Stimulated activated CD4-positive, alpha-beta T cell treated with anti-CD3 and anti-CD28 coated beads, Interleukin-4, amount 100 ng/mL, for 48 hours (primary cell): ENCODE measurements at places on chromosomes 1 and 21.

- no peak for DNase-seq
These were observed 22.4 kb upstream of the PADI2 start for GRCh38 chr1:17141441-17142197.

- DNase-seq, result no peak
These were observed 126.6 kb downstream of the DISP1 start for GRCh38 chr1:222941425-222941824.

GRCh38 chr21:20004367-20004766, 993.8 kb upstream of the NCAM2 start:
- no peak for DNase-seq

DNA sequence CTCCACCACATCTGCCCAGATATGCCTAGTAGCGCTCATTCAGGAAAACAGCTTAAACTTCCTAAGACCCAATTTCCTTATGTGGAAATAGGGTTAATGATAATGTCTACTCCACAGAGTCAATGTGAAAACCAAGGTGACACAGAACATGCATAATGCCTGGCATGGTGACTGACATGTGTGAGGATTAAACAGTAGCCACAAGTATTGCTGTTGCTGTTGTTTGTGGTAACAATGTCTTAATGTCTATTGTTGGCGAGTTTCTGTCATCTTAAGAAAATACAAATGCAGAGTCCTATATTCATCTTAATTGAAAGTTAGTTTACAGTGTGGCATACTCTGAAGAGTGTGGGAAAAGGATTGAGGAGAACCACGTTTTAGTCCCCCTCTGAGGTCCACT, 75.6 kb upstream of the NGF start:
- DNase-seq, result no peak

- DNase-seq, result no peak
These were observed 19.7 kb downstream of the PPFIA4 start for GRCh38 chr1:203045821-203046594.

DNA sequence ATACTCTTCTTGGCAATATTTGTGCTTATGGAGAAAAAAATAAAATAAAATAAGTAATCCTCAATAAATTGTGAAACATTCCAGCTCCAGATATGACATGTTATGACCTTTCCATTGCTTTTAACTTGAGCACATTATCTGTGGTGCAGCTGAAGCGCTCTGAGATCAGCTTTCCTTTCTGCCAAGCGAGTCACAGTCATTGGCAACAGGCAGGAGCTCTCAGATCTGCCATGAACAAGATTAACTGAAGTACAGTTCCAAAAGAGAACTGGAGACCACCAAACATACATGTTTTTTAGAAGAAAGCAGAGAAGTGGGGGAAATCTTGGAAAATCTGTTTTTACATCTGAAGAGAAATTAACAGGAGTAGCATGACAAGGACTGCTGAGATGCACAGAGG, 89.2 kb upstream of the DSCAM start:
- no peak for DNase-seq

DNA sequence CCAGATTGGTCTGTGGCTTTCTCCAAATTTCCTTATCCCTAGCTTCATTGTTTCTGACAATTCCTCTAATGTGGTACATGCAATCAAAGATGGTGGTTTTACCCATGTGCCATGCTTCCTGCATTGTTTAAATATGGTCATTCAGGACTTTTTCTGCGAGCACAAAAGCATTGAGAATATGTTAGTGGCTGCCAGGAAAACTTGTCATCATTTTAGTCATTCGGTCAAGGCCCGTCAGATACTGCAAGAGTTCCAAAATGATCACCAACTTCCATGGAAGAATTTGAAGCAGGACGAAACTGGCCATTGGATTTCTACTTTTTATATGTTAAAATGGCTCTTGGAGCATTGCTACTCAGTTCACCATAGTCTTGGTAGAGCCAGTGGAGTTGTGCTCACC, 3.7 kb downstream of the ZBED6 start:
- DNase-seq, result no peak

DNA sequence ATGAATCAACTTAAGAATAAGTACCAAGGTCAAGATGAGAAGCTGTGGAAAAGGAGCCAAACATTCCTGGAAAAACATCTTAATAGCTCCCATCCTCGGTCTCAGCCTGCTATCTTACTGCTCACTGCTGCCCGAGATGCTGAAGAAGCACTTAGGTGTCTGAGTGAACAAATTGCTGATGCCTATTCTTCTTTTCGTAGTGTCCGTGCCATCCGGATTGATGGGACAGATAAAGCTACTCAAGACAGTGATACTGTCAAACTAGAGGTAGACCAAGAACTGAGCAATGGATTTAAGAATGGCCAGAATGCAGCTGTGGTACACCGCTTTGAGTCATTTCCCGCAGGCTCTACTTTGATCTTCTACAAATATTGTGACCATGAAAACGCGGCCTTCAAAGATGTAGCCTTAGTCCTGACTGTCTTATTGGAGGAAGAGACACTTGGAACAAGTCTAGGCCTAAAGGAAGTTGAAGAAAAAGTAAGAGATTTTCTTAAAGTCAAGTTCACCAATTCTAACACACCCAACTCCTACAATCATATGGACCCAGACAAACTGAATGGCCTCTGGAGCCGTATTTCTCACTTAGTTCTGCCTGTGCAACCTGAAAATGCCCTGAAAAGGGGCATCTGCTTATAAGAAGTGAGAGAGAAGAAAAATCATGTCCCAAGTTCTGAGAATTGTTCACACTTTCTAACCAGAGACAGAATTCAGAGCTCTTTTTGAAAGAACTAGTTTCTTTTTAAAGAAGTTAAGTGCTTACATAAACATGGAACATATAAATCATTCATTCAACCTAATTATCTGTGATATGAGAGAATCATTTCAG, 35.7 kb downstream of the TOR1AIP1 start:
- DNase-seq, result no peak

DNA sequence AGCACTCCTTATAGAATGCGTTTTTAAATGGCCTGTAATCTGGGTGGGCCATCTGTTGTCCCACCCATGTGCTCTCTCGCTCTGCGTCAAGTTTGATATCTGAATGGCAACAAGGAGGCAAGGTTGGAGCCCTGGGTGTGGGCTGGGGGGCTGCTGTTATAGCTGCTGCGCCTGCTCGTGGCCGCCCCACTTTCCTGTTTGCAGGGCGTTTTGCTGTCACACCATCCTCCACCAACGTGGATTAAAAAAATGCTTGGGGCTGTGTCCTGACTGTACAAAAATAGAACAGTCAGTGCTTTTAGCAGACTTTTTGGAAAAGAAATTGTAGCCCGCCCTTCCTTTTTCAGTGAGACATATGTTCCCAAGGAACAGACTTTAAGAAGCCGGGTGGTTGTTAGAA, 25.4 kb downstream of the UMODL1 start:
- DNase-seq, result no peak

DNA sequence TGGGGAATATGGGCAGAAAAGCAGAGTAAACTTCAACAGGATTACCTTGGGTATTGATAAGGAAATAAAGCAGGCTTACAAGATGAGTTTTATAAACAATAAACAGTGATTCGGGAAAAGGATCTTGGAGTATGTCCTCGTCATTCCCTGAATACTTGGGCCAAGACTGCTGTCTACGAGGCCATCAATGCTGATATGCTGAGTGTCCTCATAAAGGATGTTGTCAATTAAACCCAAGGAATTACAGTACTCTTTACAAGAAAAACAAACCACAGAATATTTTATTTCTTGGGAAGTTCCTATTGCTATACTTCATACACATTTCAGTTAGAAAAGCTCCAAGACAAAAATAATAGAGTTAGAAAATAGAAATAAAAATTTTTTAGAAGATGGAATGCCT, 34.9 kb downstream of the ATP1B1 start:
- no peak for DNase-seq

DNA sequence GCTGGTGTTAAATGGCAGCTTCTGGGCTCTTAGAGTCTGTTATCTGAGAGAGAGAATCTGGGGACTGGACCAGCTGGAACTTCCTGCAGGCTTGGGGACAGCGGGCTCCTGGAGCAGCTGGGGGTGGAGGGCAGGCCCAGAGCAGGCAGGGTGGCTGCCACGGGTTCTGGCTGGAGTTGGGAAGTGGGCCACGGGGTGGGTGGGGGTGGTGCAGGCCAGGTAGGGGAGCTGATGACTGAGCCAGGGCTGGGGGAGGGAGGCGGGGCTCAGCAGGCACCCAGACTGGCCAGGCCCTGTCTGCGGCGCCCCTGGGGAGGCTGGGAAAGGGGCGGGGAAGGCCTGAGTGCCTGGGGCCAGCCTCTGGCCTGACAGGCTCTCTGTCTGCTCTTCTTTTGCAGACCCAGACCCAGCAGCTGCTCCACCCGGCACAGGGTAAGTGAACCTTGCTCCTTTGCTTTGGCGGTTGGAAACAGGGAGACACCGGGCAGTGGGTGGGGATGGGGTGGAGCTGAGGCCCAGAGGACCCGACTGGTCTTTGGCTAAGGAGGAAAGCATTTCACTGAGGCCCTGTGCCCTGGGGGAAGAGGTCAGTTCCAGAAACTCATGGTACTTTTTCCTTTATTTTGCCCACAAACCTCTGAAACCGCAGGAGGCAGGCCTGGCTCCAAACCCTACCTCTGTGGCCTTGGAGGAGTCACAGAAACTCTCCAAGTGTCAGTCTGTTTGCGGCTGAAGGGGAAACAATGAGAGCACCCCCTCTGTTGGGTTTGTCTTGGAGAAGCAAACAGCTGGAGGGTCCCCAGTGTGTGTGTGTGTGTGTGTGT, 48.8 kb downstream of the ARHGEF10L start:
- no peak for DNase-seq

DNA sequence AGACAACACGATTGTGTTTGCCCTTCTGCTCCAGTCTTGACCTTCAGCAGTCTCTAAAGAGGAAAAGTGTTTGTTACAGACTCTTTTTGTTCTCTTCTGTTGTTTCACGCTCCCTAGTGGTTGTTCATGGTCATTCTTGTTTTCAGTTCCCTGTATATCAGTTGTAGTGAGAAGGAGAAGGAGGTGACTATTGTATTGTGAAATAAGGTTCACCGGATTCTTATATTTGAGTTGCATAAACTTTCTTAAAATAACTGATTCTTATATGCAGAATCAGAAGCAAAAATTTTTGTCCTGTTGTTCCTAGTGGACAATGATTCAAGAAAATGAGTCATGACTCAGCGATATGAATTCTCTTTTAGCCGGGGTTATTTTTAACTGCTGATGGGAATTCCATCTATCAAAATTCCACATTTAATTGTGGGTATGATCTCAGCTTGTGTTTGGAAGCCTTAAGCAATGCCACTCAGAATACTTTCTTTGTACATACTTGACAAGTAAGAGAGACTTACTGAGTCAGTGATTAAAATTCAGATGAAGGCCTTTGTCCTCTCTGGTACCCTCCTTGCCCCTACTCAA, 152.2 kb downstream of the CLEC20A start:
- no peak for DNase-seq

DNA sequence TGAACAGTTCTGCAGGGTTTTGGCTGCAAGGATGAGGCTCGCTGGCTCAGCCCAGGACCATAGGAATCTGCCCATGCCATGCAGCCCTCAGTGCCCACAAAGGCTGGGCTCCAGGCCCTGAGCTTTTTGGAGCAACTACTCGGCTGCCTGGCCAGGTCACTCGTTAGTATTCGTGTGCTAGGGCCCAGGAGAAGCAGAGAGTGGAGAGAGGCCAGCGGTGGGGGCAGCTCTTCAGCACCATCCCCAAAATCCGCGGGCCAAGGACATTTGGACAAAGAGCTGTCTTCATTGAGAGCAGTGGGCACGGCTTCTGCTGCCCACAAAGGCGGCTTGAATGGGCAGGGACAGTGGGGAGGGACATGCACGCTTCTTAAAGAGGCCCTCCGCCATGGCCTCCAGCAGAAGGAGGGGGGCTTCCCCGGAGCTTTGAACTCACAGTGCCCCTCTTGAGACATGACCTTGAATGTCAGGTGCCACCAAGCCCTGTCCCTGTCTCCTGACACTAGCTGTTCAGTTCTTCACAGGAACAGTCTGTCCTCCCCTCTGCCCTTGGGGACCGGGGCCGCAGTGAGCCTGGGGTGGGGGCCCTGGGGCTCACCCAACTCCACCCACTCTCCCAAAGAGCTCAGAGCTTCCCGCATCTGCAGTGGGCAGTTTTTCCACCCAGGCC, 106.1 kb upstream of the ARHGEF16 start:
- DNase-seq, result no peak

DNA sequence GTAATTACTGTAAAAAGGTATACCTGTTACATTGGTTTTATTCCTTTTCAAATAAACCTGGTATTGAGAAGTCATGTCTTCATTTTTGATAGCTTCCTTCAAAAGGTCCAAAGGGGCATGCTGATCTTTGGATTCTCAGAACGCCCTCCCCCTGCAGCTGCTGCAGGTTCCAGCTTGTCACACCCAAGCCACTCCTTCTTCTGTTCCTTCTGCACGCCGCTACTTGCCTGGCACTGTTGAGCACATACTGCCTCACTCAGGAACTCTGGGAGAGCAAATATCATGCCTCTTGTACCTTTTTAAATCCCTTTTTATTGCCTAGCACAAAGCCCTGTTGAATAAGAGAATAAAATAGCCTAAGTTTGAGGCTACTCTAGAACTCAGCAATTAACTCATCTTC, 136.9 kb downstream of the BARHL2 start:
- DNase-seq, result no peak

GRCh38 chr1:217076902-217077301, 353.7 kb upstream of the ESRRG start:
- DNase-seq, result no peak

DNA sequence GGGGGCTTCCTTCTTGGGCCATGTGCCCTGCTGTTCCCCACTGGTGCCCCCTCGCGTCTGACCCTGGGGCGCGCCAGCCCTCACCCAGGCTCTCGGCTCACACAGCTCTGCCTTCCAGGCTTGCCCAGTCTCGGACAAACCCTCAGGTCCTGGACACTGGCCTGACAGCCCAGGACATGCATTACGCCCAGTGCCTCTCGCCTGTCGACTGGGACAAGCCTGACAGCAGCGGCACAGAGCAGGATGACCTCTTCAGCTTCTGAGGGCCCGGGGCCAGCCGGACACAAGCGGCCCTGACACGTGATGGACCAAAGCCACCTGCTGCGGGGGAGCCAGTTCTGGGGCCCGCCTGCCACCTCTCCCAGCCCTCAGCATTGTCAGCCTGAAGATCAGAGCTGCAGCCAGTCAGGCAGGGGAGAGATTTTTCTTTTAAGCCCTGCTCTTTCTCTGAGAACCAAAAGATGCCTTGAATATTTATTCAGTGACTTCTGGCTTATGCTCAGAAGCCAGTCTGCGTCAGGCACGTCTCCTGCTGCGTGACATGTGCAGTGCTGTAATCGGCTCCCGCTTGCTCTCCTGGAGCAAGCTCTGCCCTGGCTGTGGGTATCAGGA, 23.4 kb downstream of the LDLRAP1 start:
- no peak for DNase-seq

GRCh38 chr1:96746440-96747420, 25.1 kb downstream of the PTBP2 start:
- DNase-seq, result no peak

DNA sequence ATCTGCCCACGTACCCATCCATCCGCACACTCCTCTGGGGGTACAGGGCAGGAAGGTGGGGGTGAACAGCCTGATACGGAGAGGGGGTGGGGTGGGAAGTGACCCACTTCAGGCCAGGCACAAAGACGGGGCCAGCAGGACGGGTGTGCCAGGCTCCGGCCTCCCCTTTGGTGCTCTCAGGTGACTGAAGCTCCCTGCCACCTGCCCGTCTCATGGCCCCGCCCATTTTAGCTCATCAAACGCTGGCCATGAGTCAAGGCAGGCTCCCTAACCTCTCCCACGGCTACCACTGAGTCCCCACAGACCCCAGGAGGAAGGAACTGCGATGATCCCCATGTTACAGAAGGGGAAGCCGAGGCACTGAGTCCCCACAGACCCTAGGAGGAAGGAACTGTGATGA, 109.6 kb downstream of the CRYAA start:
- DNase-seq, result no peak

GRCh38 chr21:43768868-43769167, 7.3 kb downstream of the CSTB start:
- no peak for DNase-seq

GRCh38 chr1:92443893-92444292, 42.8 kb downstream of the GFI1 start:
- no peak for DNase-seq
